LHCN-M2 (cell line): ENCODE measurements at places on chromosomes 5 and 9.

DNA sequence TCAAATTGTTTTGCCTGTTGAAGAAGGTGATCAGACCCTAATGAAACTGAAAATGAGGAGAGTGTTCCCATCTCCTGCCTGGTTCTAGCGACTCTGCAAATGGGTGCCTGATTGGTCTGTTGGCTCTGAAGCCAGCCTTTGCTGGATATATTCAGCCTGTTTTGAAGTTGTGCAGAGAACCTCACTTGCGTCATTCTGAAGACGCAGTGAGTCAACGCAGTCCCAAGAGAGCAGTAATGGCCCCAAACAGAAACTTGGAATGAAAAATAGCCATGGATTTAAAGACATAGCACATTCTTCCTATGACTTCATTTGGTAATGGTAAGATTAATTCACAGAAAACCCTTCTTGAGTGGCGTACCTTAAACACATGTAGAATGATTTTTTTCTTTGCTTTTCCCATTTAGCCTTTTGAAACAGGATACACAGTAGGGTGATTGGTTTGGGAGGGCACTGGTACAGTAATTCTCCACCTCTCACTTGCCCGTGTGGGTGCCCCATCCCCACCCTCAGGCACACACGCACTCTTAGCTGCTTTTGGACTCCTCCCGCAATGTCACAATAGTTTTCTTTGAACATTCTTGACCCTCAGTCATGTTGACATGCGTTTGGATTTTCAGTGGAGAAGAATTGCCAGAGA, 54.1 kb upstream of the ABL1 start:
- peak; percentile 98 for DNase-seq

DNA sequence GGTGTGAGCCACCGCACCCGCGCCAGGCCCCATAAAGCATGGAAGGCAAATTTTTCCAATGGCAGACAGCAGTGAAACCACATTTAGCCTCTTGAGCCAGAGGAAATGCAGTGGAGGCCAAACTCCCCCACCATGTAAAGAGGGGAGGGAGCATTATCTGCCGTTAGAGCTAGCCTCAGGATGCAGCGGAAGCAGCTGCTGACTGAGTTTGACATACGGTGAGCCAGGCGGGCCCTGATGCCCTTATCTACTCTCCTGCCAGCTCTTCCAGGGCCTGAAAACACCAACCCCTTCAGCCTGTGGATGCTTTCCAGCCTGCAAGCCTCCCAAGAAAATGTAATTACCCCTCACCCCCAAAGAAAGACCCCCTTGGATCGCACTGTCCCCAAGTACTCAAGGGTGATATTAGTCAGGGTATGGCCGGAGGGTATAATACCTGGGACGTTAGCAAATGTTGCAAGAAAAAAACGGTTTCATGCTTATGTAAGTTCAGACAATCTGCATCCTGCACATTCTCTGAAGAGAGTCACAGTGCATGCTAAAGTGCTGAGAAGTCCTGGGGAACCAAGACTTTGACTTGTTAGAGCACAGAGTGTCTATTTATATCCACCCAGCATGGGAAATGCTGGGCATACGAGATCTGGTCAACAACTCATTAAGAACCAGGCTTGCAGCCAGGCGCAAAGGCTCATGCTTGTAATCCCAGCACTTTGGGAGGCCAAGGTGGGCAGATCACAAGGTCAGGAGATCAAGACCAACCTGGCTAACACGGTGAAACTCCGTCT, 11.3 kb upstream of the GGTA1 start:
- DNase-seq = no peak

- DNase-seq = no peak
Observed at GRCh38 chr5:180665682-180666404, 16.4 kb upstream of the FLT4 start.

DNA sequence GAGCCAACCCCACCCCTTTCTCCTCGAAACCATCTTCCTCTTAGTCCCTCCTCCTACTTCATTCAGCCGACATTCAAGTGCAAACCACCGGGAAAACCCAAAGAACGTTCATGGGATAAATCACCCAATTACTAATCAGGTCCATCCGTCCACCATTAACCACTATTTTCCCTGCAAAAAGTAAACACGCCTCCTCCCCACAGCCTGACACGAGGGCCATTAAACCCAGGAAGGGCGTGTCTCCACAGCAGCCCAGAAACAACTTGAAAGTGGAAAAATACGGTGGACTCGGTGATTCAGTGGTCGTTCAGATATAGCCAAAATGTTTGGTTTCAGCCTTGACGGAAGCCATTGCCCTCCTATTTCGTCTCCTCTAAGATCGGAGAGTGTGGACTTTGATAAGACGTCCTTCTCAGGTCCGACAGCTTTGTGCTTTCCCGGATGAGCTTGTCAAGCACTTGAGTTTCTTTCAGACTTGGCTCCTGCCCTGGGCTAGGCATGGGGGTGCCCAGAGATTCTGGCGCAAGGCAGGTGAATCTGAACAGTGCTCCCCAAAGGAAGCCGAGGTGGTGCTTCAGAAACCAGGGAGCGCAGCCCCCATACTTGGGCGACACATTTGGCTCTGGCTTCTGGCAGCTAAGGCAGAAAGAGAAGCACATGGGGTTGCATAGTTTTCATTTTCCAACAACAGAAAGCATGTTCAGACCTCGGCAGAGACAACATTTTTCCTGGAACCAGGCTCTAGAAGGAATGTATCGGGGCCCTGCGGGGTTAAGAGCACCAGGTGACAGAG, 56.6 kb downstream of the SMIM23 start:
- no peak for DNase-seq

- no peak for DNase-seq
Observed at GRCh38 chr9:113516840-113517577, 53.5 kb downstream of the RGS3 start.

DNA sequence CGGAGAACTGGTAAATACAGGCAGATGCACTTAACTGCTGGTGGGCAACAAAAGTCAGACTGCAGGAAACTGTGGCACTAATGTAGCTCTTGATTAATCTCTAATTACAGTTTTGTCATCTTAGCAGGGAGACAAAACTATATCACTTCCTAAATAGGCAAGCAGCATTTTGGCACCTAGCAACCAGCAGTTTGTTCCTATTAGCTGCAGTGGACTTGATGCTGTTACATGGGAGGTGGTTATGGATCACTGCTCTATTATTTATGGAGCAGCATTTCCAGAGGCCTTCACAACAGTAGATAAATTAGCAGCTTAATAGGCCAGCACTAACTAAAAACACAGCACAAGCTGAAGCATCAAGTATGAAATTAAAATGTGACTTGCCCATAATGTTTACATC, 518.3 kb upstream of the ITGA1 start:
- no peak for DNase-seq

DNA sequence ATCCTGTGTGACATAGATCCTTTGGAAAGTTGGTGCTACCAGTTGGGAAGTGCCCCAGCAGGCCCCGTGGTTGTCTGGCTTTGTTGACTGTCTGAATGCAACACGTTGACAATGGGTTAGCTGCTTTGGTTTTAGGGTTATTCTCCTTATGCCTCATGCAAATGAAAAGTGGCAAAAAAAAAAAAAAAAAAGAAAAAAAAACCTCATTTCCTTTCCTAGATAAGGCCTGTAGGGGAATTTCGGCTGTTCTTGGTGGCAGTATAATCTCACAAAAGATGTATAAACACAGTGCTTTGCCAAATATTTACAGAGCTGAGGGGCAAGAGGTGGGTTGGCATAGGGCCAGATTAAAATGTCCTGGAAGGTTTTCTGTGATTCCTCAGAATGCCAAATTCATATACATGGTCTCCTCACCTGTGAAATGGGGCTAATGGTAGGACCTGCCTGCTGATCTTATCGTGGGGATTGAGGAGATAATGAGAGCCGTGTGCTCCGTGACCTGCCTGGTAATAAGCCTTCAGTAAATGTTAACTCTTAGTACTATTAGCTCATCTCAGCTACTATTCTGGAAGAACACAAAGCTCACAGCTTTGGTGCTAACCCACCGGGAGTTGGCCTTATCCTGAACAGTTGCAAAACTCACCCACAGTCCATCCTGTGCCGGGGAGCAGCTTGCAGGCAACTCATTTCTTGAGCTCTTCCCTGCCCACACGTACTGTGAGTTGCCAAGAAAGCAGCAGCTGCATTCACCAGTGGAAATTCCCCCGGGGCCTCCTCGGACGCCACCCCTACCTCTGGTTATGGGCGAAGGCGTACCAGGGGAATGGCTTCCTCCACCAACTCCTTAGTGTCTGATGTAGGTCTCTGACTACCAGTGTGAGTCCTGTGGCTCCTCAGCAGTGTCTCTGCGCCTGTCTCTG, 220.3 kb downstream of the NR3C1 start:
- peak; percentile 96 for DNase-seq

GRCh38 chr9:27556470-27556869, 16.8 kb downstream of the C9orf72 start:
- no peak for DNase-seq

DNA sequence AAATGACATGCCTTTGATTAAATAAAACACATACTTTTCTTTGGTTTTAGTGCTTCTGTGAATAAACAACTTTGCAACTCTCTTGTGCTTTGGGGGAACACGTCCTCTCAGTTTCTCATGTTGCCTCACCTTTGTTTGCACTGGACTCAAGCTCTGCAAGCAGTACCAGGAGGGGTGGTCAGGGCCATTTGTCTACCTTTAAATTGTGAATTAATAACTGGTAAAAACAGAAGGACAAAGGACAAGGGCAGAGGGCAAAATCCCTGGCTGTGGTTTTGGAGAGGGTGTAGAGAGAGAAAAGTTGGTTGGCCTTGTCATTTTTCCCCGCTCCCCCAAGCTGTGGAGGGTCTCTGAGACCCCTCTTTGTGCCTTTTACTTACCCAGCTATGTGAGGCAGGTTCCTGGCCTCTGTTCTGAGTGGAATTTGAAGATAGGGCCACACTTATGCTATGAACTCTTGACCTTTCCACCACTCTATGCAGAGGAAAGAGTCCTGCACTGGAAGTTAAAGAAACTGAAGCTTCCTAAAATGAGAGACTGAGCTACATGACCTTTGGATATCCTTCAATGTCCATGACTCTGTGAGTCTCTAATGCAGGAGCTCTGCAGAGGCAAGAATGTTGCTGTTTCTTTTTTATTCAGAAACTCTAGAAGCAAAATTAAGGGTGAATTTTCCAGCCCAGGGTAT, 55.1 kb upstream of the MOCS2 start:
- no peak for DNase-seq

- no peak for DNase-seq
Observed at GRCh38 chr5:94442076-94442475, 176.3 kb downstream of the KIAA0825 start.

- DNase-seq = peak; percentile 64
Observed at GRCh38 chr5:72596956-72597355, 89.7 kb upstream of the ZNF366 start.

DNA sequence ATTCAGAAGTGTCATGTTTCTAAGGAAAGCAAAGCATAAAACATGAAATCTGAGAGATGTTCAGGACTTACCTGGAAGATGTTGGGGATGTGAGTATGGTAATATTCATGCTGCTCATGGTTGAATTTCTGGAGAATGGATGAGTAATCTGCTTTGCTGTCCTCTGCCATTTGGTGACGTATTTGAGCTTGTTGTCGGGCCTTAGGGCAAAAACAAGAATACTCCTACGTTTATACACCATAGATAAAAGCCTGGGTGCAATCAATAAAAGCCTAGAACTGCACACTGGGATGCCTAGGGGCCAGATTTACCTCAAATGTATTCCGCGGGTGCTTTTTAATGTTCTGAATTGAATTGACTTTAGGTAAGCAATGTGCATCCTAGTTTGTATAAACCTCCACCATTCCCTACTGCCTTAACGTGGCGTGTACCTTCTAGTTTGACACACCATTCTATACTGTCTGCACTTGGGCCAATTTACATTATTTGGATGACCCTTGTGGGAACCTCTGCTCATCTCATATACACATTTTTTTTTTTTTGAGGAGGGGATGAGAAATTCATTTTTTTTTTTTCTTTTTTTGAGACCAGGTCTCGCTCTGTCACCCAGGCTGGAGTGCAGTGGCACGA, 94.4 kb downstream of the USP20 start:
- no peak for DNase-seq

GRCh38 chr9:28413471-28413870, 840.2 kb upstream of the C9orf72 start:
- DNase-seq = no peak

DNA sequence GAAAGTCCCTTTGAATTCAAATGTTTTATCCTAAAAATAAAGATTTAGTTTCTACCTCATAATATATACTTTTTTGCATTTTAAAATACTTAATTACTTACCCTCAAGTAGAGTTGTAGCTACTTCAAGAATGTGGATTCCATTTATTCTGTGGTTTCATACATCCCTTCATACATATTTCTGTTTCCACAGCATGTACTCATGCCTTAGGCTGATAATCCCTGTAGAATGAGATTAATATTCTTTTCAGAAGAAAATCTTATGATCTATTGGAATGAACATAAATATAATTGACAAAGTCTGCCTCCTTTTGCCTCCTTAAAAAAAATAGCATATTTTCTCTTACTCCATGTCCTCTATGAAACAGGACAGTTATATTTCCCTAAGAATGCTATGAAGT, 465.7 kb downstream of the DTWD2 start:
- DNase-seq = no peak
